ENCODE measurements at places on chromosomes 16 and 17.
A peak's percentile ranks its signal among the peaks of the same experiment; 100 is the strongest.

GRCh38 chr16:82400046-82400445, 226.7 kb upstream of the CDH13 start:
- no peak for DNase-seq

DNA sequence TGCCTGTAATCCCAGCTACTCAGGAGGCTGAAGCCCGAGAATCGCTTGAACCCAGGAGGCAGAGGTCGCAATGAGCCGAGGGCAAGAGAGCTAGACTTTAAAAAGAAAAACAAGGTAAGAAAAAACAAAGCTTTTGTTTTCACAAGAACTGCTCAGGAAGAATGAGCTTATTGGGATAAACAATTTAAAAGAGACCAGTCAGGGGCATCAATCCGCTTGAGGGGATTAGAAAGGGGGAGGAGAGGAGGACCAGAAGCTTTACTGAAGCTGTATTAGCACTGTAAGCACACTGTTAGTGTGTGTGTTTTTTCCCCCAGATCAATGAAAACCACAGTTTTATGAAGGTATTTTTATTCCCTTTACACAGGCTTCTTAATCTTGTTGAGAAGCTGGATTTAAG, 8.8 kb downstream of the TMEM170A start:
- no peak for DNase-seq

GRCh38 chr17:74190154-74190553, 13.3 kb upstream of the RPL38 start:
- DNase-seq: peak; percentile 55

- DNase-seq: no peak
Measured at GRCh38 chr16:30381291-30382041, 895 bp downstream of the SEPTIN1 start.

DNA sequence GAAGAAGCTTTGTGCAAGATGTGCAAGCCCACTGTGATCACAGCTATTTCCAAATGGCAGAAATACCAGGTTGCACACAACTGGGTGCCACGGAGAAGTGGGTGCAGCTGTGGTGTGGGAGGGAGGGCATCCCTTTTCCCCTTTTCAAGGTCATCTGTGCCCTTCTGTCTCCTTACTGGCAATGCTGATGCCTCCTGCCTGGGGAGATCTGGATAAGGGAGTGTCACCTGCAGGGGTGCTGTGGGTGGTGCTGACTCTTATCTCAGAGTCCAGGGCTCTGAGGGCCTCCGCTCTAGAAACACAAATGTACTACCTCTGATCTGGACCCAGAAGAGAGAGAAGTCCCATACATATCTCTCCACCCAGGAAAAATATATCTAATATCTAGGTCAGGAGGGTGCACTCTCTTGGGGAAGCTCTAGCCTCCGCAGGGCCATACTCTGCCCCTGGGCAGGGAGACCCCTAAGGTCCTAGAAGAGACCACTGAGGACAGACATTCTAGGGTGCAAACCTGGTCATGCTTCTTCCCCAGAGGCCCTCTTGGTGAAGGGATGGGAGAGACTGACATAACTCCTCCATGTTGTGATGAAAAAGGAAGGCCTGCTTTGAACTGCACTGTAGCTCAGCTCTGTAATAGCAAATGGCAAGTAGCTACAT, 18.5 kb downstream of the NPRL3 start:
- DNase-seq: peak; percentile 11

GRCh38 chr16:48829336-48830310, 219.6 kb upstream of the N4BP1 start:
- DNase-seq: no peak

Data from inflammatory macrophage treated with lipopolysaccharide for 1 hour (primary cell).